ENCODE measurements at places on chromosomes 4 and X. TPM values are rescaled to one million over a fixed set of nuclear protein-coding genes. Genes with fewer than 3 reads are reported as not detected.

DNA sequence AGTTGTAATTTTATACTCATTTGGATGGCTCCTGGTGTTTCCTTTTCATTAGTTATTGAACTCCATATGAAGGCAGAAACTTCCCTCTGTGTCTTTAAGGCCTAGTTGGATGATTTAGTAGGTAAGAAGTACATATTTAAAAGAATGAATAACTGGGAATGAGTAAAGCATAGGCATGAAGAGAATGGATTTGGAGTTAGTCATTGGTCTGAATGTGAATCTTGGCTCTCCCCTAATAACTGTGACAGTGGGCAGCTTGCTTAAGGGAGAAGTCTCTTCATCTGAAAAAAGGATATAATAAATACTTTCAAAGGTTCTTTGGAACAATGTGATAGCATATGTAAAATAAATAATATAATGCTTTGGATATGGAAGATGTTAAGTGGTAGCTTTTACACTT, 13.2 kb downstream of the SNX25 start:
- DNase-seq, result no peak

DNA sequence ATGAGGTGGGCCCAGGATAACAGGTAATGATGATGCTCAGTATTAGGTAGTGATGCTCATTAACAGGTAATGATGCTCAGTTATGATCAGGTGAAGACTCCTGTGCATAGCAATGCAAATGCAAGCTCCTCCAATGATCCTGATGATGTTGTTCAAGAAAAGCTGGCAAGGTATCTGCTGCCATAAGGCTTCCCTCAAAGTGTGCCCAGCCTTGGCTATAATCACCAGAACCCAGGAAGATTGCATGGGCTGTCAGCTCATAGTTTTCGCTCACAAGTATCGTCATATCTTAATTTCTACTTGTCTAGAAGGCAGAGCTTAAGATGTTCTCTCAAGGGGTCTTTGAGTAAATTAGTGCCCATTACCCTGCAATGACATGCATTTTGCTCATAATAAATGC, 366.2 kb upstream of the CLNK start:
- DNase-seq, result no peak

GRCh38 chr4:181157647-181158046, 1085.6 kb upstream of the TENM3 start:
- DNase-seq, result no peak

GRCh38 chr4:154366956-154367355, 124.6 kb downstream of the DCHS2 start:
- DNase-seq, result no peak

GRCh38 chr4:140790765-140791164, 34.6 kb upstream of the TBC1D9 start:
- no peak for DNase-seq

- DNase-seq, result no peak
Measured at GRCh38 chr4:113971706-113972360, 7.6 kb downstream of the ARSJ start.

DNA sequence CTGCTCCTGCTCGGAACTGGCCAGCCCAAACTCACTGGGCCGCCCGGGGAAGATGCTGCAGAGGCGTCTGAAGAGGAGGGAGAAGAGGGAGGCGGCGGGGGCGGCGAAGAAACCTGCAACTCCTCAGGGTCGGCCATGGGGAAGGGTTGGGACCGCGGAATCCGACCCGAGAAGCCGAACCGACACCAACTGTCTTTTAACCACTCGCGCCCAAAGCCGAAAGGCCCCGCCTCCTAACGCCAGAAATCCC, at the start of gene C4orf46:
TSS of gene C4orf46 (minus strand) at position 223 of the 250 bp plus-strand sequence. CDS start at position 137, 86 bp downstream.
- DNase-seq, result no peak

DNA sequence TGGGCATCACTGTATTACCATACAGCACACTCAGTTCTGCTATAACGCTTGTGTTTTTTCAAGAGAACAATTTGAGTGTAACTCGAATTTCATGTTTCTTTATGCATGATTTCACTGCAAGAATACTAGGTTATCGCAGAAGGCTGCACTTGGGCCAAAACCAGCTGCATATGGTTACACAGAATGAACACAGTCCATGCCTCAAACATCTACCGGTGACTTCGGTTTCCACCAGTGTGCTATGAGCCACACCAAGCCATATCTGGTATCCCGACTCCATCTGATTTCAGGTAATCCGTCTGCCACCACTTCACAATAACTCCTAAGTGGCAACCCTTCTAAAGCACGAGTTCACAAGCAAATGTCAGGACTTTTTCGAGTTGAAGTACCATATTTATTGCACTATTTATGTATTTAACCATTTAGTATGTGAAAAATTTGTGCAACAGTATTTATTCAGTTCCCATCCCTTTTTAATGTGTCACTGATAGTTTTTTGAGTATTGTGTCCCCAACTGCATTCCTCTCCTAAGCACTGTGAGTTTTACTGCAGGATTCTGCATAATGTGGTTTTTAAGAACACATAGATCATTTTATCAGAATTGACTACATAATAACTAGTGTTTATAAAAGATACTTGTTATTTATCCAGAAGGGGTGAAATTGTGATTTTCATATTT, 111.8 kb downstream of the APBB2 start:
- no peak for DNase-seq

DNA sequence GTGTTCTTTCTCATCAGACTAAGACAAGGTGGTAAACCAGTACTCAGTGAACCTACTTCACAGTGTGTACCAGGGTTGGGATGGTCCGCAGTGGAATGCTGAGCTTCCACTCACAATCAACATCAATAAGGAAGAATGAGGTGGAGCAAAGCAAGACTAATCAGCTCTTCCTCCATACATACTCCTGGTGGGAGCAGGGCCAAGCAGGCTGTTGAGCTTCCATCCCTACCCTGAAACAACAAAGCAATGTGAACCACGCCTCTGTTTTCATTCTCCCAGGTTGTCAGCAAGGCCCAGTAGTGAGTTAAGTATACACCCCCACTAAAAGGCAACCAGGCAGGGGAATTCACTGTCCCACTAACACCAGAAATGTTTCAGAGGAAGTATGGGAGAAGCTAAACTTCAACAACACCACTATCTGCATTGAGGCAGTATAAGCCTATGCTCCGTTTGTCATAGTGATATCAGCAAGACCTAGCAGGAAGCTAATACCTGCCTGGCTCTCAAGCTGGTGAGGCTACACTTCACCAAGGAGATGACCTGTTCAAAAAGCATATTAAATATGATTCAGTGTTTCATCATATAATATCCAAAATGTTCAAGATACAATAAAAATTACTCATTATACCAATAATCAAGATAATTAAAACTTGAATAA, 109.5 kb downstream of the DDX60 start:
- DNase-seq, result no peak

DNA sequence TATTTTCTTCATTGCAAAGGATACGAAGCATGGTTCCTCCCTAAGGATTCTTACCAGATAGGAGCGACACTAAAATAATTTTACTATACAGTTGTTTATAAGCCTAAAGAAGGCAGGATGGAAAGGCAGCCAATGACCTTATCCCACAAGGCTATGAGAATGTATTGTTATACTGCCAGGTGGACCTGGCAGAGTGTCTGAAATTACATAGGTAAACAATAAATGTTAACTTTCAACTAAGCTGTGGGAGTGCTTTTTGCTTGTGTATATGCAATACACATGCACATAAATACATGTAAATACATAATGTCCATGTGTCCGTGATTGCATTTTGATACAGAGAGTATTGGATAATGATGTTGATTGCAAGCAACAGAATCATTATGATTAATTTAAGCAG, 850.6 kb downstream of the CENPC start:
- DNase-seq, result no peak

GRCh38 chr4:72546456-72546855, 22.6 kb downstream of the ADAMTS3 start:
- no peak for DNase-seq

DNA sequence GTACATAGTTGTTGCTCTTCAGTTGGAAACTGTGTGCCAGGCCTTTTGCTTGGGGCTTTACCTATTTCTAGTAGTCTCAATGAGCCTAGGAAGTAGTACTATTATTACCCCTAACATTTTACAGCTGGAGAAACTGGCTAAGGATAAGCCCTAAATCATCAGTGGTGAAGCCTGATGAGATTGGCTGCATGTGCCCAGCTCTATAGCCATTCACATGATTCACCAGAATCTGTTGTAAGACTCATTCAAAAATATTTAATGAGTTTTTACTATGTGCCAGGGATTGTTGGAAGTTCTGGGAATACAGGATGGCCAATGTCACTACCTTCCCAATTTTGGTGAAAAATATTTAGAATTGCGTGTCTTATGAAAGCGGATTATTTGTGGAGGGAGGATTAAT, 2.8 kb downstream of the KIT start:
- DNase-seq, result no peak

DNA sequence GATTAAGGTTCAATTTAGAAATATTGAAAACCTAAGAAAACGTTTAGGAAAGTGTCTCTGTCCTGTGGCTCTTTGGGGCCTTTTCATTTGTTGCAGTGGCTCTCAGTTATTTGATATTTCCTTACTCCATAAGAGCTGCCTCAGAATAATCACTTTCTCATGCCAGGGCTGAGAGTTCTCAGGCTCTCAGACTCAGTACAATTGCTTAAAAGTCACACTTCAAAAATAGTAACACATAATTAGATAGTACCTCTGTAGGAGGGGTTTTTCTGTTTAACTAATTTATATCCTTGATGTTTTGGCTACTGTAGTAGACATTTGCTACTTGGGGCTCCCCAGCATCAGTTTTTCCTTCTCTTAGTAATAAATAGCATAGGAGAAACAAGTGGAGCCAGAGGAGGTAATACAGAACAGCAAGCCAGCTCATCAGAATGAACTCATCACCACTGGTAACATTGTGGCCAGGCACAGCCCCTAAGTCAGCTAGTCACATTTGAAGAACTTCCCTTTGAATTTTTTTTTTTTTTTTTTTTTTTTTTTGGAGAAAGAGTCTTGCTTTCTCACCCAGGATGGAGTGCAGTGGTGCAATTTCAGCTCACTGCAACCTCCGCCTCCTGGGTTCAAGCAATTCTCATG, 8.0 kb upstream of the HNRNPD start:
- DNase-seq, result no peak

- no peak for DNase-seq
Measured at GRCh38 chrX:1491851-1492349, 39.2 kb upstream of the ASMTL start.

GRCh38 chr4:102809691-102810090, 17.7 kb downstream of the UBE2D3 start:
- no peak for DNase-seq

DNA sequence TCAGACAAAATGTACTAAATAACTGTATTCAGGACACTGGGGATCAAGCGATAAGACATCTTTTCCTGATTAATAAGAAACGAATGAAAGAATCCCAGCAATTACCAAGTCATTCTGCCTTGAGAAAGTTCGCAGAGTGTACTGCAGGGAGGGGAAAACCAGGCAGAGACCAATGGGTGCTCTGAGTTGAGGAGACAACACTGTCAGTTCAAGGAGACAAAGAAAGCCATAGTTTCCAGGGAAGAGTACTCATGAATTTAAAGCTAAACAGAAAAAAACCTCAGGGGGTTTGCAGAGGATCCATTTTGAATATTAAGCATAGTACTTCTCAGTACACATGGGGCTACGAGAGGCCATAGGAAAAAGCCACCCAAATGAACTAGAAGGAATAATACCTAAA, 573.0 kb downstream of the KCTD8 start:
- no peak for DNase-seq

- DNase-seq, result no peak
Measured at GRCh38 chr4:104901961-104902605, 244.6 kb upstream of the TET2 start.

GRCh38 chr4:25489253-25489797, 112.3 kb downstream of the ANAPC4 start:
- no peak for DNase-seq

DNA sequence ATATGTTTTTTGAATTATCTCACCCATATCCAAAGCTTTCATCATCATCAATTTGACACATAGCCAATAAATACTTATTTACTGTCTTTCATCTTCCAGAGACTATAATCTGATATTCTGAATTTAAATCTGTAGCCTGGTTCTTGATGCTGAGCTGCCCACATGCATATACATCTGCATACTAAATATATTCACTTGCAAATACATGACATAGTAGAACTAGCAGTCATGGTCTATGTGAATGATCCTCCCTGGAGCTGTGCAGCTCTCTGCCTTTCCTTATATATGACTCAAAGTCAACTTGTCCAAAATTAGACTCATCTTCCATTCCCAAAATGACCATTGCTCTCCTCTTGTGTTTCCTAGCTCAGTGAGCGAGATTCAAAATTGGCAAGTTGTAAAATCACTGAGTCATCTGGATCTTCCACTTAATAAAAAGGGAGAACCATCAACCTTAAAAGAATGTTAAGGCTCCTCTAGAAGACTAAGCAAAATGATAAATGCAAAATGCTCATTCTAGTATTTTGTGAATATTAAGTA, 448.2 kb downstream of the PPARGC1A start:
- DNase-seq, result no peak

- peak; percentile 93 for DNase-seq
Measured at GRCh38 chr4:128600996-128601871, 208.3 kb upstream of the JADE1 start.

DNA sequence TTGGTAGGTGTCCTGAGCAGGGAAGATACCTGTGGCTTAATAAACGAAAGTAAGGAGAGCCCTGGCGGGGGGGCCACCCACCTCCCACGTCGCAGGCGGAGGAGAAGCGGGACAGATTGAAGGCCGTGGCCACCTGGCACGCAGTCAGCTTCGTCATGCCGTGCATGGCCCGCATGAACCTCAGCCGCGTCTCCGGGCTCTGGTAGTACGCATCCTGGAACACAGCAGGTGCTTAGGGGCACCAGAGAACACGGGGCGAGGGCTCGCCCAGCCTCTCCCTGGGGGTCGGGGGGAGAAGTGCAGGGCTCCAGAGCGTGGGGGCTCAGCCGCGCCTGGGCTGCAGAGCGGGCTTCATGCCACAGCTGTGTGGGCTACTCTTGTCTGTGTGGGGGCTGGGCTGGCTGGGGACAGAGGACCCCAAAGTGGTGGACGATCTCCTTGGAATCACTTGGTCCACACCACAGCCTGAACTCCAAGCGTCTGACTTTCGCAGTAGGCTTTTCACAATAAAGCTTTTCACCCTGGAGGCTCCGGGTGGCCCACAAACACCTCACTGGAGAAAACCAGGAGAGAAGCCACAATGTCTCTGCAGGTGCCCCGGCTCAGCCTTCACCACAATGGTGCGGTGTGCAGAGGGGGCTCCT, 27.1 kb upstream of the SLC25A6 start:
- DNase-seq, result no peak

- DNase-seq, result no peak
Measured at GRCh38 chr4:73505567-73505966, 24.0 kb downstream of the AFM start.

- no peak for DNase-seq
Measured at GRCh38 chr4:188627892-188628291, 488.7 kb downstream of the TRIML1 start.

Gene FAAH2
- polyA plus RNA-seq, result 0.53 TPM

Gene TRO
- polyA plus RNA-seq, result 60.0 TPM

Gene IL2
- polyA plus RNA-seq, result not detected

Gene RNF150
- 9.8 TPM for polyA plus RNA-seq

Gene FAM120C
- 4.7 TPM for polyA plus RNA-seq

Gene GNRHR
- polyA plus RNA-seq, result not detected

Gene GUF1
- 14.7 TPM for polyA plus RNA-seq

Gene ZBTB33
- 8.9 TPM for polyA plus RNA-seq

Gene CXCL11
- 0.09 TPM for polyA plus RNA-seq

Gene BST1
- polyA plus RNA-seq, result 27.6 TPM

Gene FRMD7
- polyA plus RNA-seq, result not detected

Gene GJB1
- not detected for polyA plus RNA-seq

Gene SLC34A2
- polyA plus RNA-seq, result not detected

Gene PCDH18
- polyA plus RNA-seq, result 204 TPM

Measured in AG04450 (cell line).